ENCODE measurements at places on chromosomes 7 and 10. TPM values are rescaled to one million over a fixed set of nuclear protein-coding genes. Genes with fewer than 3 reads are reported as not detected.

- no peak for DNase-seq
- no peaks in the 10 kb centered on the region for H3K27me3 ChIP-seq
- H3K36me3 ChIP-seq, result no peaks in the 10 kb centered on the region
- H3K4me3 ChIP-seq, result no peak overlapping the region
- peaks cover 23% of the 10 kb centered on the region for H3K4me1 ChIP-seq
Measured at GRCh38 chr7:101882005-101882421, 64.6 kb downstream of the CUX1 start.

GRCh38 chr7:124033095-124033806 is 384 bp upstream of the TMEM229A start:
- H3K27ac ChIP-seq, result peak overlapping the region; percentile 80
- peaks cover 5% of the 10 kb centered on the region for H3K4me1 ChIP-seq
- peak; percentile 72 for DNase-seq
- no peaks in the 10 kb centered on the region for H3K27me3 ChIP-seq
- H3K36me3 ChIP-seq, result no peaks in the 10 kb centered on the region

Gene AZGP1
- 60.5 TPM for polyA plus RNA-seq

GRCh38 chr10:132616996-132617736 is 79.6 kb downstream of the INPP5A start:
- H3K4me1 ChIP-seq, result no peaks in the 10 kb centered on the region
- no peak overlapping the region for H3K4me3 ChIP-seq
- no peak for DNase-seq
- H3K27me3 ChIP-seq, result no peaks in the 10 kb centered on the region

Gene IDI2
- 0.79 TPM for polyA plus RNA-seq

DNA sequence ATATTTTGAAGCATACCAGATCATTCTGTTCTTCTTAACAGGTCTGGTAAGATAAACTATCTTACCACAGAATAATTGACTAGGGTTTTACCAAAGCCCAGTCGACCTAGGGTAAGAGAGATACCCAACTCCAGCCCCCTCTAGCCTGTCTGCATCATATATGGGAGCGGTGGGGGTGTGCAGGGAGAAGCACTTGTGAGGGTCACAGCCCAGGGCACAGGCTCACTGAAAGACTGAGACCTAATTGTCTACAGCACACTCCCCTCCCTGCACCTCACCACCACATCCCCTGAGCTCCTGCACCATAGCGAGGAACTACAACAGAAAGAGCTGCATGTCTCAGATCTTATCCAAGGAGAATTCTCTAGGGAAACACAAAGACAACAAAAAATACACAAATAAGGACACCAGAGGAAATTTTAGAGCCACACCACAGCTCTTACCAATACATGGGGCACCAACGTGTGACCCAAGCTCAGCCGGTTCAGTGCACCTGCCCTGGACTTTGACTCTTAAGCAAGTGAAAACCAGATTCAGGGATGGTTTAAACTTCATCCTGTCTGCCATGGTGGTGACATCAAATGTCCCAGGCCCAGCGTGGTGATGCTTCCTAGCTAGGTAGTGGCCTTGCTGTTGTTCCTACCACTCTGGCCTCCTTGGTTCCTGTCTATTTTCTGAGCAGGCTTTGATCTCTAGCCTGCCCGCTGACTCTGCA is 150.8 kb downstream of the HERPUD2 start:
- no peaks in the 10 kb centered on the region for H3K36me3 ChIP-seq
- no peak for DNase-seq
- H3K4me3 ChIP-seq, result no peak overlapping the region
- no peaks in the 10 kb centered on the region for H3K27me3 ChIP-seq

DNA sequence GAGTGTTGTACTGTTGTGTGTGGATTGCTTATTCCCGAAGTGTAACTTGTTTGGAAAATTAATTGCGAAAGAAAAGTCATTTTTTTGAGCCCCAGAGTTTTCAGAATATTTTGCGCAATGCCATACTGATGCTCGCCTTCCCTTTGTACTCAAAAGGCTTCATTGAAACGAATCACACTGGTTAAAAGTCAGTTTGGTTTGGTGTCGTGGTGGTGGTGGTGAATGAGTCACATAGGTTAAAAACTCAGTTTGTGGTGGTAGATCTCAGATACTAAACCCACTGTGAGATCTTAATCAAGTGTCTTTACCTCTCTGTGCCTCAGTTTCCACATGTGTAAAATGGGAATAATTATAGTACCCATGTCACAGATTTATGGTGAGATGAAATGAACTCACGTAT is 61.1 kb upstream of the IL6 start:
- DNase-seq, result no peak
- H3K27ac ChIP-seq, result peak overlapping the region; percentile 50
- peak overlapping the region; percentile 45 for H3K4me3 ChIP-seq
- H3K36me3 ChIP-seq, result no peaks in the 10 kb centered on the region
- no peaks in the 10 kb centered on the region for H3K4me1 ChIP-seq

GRCh38 chr7:138032770-138033169 is 30.9 kb upstream of the CREB3L2 start:
- no peaks in the 10 kb centered on the region for H3K4me1 ChIP-seq
- no peak for DNase-seq
- no peak overlapping the region for H3K4me3 ChIP-seq
- H3K36me3 ChIP-seq, result no peaks in the 10 kb centered on the region
- H3K27me3 ChIP-seq, result no peaks in the 10 kb centered on the region

DNA sequence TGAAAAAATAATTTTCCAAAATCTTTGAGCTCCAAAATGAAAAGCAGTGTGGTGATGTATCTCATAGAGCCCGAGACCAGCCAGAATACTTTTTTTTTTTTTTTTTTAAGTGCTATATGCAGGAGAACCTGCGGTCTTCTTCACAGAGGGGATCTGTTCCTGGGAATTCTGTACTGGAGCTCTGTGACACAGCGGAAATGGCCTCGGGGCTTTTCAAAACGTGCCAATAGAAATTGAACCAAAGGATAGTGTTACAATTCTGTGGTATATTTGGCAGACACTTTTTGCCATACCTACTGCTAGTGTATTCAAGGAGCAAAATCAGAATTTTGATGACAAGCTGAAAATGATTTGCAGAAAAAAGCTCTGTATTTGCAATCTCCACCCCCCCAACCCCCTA is 1429.3 kb upstream of the LRRTM3 start:
- DNase-seq, result no peak
- H3K27me3 ChIP-seq, result no peaks in the 10 kb centered on the region
- no peaks in the 10 kb centered on the region for H3K4me1 ChIP-seq
- H3K4me3 ChIP-seq, result no peak overlapping the region

DNA sequence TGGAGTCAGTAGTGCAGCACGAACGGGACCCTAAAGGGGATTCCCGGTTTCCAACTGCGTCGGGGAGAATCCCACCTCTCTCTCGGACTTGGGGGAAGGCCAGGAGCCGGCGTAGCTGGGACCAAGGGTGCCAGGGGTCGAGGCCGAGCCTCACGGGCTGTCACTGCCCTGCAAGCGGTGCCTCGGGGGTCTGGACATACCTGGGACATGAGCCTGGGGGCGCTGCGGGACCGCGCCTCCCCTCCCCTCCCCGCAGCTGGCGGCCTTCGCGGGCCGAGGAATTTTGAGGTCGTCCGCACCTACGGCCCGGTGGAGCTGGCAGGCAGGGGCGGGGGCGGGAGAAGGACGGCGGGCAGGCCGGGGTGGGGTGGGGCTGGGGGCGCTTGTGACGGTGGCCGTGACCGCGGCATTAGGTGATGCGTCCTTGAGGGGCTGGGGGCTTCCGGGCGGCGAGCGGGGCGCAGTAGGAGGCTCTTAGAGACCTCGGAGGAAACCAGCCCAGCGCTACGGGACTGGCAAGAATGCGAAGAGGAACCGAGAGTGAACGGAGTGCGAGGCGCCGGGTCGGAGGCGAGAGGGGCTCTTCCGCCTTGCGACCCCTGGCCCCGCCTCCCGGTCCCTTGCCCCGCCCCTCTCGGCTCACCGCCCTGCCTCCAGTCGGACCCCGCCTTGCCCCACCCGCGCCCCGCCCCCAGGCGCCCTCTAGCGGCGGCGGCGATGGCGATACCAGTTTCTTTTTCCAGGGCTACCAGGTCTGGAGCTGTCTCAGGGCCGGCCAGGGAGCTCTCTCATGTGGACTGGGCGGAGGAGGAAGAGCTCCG is 48.3 kb downstream of the NPVF start:
- H3K36me3 ChIP-seq, result no peaks in the 10 kb centered on the region
- H3K27ac ChIP-seq, result peak overlapping the region; percentile 93
- H3K4me3 ChIP-seq, result peak overlapping the region; percentile 81

GRCh38 chr10:44013981-44014380 is 365.3 kb upstream of the ZNF32 start:
- H3K36me3 ChIP-seq, result no peaks in the 10 kb centered on the region
- DNase-seq, result no peak
- H3K27me3 ChIP-seq, result no peaks in the 10 kb centered on the region
- no peak overlapping the region for H3K27ac ChIP-seq
- peaks cover 19% of the 10 kb centered on the region for H3K4me1 ChIP-seq

GRCh38 chr7:69857014-69857413 is 258.7 kb downstream of the AUTS2 start:
- DNase-seq, result no peak
- H3K4me3 ChIP-seq, result no peak overlapping the region
- no peak overlapping the region for H3K27ac ChIP-seq
- no peaks in the 10 kb centered on the region for H3K27me3 ChIP-seq

- H3K4me3 ChIP-seq, result no peak overlapping the region
- H3K27ac ChIP-seq, result no peak overlapping the region
- peaks cover 5% of the 10 kb centered on the region for H3K4me1 ChIP-seq
- peak; percentile 69 for DNase-seq
Measured at GRCh38 chr10:78899996-78900714, 168.6 kb upstream of the ZMIZ1 start.

Gene PTPN12
- 36.7 TPM for polyA plus RNA-seq

Gene DOCK1
- 19.0 TPM for polyA plus RNA-seq

- H3K27me3 ChIP-seq, result no peaks in the 10 kb centered on the region
- no peaks in the 10 kb centered on the region for H3K4me1 ChIP-seq
- H3K27ac ChIP-seq, result no peak overlapping the region
Measured at GRCh38 chr7:80679921-80680907, 41.8 kb downstream of the CD36 start.

Gene NRCAM
- polyA plus RNA-seq, result 11.4 TPM

DNA sequence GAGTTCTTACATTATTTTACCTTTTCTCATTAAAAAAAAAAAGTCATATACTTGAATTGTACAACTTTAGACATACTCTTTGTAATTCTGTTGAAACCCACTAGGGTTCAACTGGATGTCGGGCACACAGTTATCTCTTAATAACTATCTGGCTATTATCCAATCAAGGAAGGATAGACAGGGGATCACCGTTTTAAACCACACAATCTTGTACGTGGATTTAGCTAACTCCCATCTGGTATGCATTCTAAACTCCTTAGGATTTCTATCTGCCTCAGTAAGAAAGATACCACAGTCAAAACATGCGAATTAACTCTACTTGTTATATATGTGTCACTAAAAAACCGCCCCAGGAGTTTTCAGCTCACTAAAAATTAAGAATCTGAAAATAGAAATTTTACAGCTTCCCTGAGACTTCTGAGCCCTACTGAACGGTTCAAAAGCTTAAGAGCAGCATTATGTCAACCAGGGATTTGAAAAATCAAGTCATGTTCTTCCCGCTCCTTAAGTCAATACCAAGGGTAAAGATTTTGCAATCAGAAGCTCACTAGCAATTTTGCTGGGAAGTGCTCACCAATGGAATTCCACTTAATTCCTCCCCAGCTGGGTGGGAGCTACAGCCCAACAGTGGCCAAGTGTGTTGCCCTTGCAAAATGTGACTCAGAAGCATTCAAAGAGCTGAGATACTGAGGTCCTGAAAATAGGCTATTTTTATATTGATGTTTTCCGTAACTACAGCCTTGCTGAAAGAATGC is 267.0 kb downstream of the FRMD4A start:
- no peak overlapping the region for H3K4me3 ChIP-seq
- H3K27ac ChIP-seq, result no peak overlapping the region
- H3K4me1 ChIP-seq, result no peaks in the 10 kb centered on the region
- no peaks in the 10 kb centered on the region for H3K36me3 ChIP-seq
- H3K27me3 ChIP-seq, result no peaks in the 10 kb centered on the region

Data from testis (tissue), 5 donors.